ENCODE measurements at places on chromosomes 7 and 10.

GRCh38 chr10:73907841-73908517 lies 3.0 kb upstream of the PLAU start:
- DNase-seq = no peak

- DNase-seq = no peak
Measured at GRCh38 chr10:121104476-121105111, 253.4 kb downstream of the WDR11 start.

DNA sequence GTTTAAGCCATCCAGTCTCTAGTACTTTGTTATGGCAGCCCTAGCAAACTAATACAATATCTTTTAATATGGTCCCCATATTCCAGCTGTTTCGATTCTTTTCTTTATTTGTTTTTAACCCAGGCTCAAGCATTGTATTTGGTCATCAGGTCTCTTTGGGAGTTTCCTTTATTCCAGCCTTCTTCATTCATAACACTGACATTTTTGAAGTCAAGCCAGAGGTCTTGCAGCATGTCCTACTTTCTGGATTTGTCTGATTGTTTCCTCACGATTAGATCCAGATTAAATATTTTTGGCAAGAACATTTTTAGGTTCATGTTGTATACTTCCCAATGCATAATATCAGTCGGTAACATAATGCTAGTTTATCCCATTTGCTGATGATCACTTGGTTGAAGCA lies 11.8 kb downstream of the SLC25A13 start:
- DNase-seq = no peak

- DNase-seq = no peak
Measured at GRCh38 chr10:110655320-110655719, 11.2 kb downstream of the RBM20 start.

DNA sequence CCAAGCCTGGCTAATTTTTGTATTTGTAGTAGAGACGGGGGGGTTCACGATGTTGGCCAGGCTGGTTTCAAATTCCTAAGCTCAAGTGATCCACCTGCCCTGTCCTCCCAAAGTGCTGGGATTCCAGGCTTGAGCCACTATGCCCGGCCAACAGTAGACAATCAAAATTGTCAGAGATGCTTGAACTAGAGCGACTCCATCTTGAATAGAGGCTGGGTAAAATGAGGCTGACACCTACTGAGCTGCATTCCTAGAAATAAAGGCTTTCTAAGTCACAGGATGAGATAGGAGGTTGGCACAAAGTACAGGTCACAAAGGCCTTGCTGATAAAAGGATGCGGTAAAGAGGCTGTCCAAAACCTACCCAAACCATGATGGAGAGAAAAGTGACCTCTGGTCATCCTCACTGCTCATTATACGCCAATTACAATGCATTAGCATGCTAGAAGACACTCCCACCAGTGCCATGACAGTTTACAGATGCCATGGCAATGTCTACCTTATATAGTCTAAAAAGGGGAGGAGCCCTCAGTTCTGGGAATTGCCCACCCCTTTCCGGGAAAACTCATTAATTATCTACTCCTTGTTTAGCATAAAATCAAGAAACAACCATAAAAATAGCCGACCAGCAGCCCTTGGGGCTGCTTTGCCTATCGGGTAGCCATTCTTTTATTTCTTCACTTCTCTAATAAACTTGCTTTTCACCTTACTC lies 134.5 kb downstream of the BAMBI start:
- DNase-seq = no peak

DNA sequence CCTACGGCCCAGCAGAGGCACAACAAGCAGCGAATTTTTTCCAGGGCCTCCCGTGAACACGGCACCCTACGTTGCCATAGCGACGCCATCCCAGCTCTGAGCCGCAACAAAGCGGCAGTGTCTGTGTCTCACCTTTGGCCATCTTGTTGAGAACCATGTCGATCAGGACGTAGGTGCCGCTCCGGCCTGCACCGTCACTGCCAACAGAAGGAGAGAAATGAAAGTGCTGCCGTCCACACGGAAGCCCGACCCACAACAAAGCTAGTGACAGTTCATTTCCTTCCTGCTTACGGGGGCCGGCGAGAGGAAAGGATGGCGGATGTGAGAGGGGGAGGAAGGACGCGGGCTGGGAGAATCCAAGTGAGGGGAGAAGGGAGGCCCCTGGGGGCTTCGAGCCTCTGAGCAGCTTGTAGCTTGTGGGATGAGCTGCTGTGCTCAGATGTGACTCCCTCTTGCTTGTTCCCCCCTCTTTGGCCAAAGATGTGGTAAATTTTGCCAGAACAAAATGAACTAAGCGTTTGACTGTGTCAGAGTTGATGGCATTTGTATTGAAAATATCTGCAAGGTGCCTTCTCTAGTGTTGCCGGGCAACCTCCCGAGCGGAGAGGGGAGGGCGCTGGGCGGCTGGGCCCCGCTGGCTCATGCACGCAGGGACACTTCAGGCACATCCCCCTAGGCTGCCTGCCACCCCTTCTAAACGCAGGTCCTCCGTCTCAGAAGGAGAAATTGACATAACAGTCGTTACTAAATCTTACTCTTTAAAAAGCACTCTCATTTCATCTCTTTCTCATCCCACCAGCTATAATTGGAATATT lies 232.2 kb downstream of the DNAJB6 start:
- no peak for DNase-seq

DNA sequence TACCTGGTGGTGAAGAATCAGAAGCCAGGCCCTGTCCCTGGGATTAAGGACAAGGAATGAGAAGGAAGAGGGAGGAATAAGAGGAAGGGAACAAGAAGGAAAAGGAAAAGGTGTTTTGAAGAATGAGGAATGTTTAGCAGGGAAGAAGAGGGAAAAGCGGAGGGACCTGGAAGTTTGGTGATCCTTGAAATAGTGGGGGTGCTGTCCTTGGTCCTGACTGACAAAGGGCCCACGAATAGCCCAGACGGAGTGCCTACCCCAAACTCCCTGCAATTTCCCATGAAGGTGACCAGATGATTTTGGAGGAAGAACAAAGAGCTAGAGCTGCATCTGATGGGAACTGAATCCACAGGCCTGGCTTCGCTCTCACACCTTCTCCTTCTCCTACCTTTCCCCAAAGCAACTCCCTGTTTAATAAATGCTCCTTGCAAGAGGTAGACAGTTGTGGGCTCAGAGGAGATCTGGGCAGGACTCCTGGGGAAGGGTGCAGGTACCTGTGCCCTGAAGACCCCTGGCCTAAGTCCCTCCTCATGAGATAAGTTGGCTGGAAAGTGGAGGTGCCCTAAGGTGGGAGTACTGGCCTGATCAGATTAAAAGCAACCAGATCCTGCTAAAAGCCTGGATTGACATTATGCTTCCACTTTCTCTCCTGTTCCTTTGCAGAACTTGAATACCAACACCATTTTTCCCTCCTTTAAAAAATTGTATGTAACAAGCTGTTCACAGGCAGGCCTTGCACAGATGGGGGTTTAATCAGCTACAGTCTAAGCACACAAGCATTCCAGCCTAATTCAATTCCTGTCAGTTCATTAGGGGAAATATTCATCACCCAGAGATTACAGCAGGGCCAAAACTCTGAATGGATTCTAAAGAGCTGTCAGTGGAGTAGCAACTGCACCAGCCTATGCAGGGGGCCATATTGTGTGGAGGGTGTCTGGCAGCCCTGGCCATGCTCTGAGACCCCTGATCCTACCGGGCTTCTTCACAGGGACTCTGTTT lies 19.4 kb downstream of the KAZALD1 start:
- DNase-seq = no peak

DNA sequence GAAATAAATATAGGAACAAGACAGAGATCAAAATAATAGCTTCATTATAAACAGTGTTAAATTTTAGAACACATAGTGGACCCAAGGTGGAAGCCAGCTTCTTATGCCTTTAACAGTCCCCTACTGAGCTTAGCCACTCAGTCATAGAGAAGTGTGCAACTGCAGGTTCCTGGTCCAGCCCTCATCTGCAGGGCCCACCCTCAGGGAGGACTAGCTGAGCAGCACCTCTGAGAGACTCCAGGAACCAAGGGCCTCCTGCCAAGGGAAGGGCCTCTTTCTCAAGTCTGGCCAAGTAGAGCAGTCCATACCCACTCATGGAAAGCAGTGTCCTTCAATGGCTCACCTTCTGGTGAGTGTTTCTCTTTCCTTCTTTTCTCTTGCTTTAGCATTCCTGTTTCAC lies 173.7 kb upstream of the PRPS1L1 start:
- DNase-seq = no peak

- DNase-seq = no peak
Measured at GRCh38 chr7:124032369-124033094, at the start of gene TMEM229A. TMEM229A (minus strand) TSS chr7:124033067; CDS start chr7:124033003, 64 bp downstream.

GRCh38 chr7:112272921-112273561 lies 66.5 kb downstream of the ZNF277 start:
- no peak for DNase-seq

DNA sequence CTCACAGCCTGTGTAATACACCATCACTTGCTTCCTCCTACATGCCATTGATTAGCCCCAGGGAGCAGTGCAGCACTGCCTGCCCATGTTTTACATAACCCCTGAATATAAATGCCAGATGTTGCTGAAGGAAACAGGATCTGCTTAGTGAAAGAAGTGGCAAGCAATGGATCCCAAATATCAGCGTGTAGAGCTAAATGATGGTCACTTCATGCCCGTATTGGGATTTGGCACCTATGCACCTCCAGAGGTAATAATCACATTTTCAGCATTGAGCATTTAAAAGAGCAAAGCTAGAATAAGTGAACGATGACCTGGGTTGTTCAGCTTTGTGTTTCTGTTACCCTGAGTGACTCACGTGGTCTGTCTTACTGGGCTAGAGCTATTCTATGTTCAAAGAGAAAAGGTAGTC lies at the start of gene AKR1C4:
Gene AKR1C4 (plus strand): TSS at position 136 of the 412 bp plus-strand sequence. CDS start 31 bp downstream, at position 167.
- no peak for DNase-seq

Data from cortex of kidney (tissue), 1 donor.